ENCODE measurements at places on chromosomes 1 and 21.

GRCh38 chr1:63674238-63674864 is 81.1 kb downstream of the PGM1 start:
- no peak for DNase-seq

DNA sequence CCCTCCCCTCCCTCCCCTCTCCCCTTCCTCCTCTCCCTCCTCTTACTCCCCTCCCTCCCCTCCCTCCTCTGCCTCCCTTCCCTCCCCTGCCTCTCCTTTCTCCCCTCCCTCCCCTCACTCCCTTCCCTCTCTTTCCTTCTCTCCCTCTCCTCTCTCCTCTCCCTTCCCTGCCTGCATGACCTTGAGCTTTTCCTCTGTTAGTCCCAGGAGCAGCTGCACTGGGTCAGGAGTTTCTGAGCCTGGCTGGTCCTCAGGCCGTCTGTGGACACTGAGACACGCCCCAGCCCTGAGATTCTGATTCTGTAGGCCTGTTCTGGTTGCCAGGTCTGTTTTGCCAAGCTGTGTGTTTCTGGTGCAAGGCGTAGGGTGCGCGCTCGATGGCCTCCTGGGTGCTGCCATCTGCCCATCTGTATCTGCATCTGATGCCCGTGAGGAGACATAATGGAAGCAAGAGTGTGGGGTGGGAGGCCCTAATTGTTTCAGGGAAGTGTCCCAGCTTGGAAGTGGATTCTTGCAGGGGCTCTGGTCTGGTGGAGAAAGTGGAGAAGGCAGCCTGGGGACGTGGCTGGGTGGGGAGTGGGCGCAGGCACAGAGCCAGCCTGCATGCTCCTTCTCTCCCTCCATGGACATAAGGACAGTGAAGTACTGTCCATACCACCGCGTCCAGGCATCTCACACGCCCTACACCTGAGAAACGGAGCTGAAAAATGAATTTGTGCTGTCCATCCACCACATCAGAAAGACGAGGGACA is 97.2 kb downstream of the WDR4 start:
- DNase-seq: no peak

DNA sequence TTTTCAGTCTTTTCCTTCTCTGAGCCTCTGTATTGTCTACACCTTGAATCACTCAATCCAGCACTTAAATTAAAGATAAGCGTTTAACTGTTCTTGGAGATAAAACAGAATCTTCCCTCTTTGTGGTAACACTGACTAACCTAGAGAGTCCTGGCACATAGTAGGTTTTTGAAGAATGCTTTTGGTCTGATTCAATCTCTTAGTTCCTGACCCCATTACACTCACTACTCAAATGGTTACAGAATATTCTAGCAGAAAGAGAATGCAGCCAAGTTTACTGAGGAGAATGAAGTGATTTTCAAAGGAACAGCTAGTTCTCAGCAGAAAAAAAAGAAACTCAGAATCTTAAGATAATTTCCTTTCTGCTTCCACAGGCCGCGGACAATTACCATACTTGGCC is 309.2 kb upstream of the PRMT6 start:
- DNase-seq: no peak

GRCh38 chr1:71618191-71618590 is 537.4 kb upstream of the ZRANB2 start:
- no peak for DNase-seq

- DNase-seq: no peak
Measured at GRCh38 chr1:175548774-175549173, 194.6 kb downstream of the TNR start.

GRCh38 chr1:55990007-55990406 is 589.4 kb downstream of the PLPP3 start:
- DNase-seq: no peak

DNA sequence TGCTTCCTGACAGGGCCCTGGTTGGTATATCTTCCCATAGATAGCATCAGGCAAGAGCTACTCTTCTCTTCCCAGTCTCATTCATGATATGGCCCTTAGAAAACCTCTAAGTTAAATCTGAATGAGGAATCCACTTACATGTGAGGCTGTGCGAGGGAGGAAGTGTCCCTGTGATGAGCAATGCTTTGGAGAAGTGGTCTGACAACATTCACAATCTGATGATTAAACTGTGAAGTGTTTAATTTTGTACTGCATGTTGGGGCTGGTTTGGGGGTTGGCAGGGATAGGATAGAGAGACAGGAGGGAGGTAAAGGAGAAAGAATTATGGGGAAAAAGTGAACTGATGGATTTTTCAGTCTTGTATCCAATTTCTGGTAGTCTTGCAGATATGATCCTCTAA is 421.2 kb upstream of the DAB1 start:
- DNase-seq: no peak

DNA sequence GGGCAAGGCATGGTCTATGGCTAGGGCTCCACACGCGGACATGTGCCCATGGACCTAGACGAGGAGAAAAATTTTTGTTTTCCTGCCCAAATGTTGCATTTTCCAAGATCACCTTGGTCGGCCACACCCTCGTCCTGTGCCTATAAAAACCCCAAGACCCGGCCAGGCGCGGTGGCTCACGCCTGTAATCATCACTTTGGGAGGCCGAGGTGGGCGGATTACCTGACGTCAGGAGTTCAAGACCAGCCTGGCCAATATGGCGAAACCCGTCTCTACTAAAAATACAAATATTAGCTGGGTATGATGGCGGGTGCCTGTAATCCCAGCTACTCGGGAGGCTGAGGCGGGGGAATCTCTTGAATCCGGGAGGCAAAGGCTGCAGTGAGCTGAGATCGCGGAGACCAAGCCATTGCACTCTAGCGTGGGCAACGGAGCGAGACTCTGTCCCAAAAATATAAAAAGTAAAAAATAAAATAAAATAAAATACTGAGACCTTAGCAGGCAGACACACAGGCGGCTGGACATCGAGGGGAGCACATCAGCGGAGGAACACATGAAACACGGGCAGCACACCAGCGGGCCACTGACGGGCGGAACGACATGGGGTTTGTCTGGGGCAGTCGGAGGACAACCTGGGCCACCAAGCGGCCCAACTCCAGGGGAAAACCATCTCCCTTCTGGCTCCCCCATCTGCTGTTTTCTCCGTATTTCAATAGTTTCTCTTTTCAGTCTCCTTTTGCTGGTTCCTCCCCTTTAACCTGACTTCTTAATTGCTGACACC is 60.7 kb upstream of the TBX15 start:
- DNase-seq: no peak

GRCh38 chr1:22107126-22107525 is 35.8 kb downstream of the WNT4 start:
- no peak for DNase-seq

- no peak for DNase-seq
Measured at GRCh38 chr1:89363638-89364536, at the start of gene GBP6. Gene GBP6 (plus strand): TSS chr1:89364059. CDS start chr1:89368552, 4,493 bp downstream.
